ENCODE measurements at places on chromosomes 6 and 20.

DNA sequence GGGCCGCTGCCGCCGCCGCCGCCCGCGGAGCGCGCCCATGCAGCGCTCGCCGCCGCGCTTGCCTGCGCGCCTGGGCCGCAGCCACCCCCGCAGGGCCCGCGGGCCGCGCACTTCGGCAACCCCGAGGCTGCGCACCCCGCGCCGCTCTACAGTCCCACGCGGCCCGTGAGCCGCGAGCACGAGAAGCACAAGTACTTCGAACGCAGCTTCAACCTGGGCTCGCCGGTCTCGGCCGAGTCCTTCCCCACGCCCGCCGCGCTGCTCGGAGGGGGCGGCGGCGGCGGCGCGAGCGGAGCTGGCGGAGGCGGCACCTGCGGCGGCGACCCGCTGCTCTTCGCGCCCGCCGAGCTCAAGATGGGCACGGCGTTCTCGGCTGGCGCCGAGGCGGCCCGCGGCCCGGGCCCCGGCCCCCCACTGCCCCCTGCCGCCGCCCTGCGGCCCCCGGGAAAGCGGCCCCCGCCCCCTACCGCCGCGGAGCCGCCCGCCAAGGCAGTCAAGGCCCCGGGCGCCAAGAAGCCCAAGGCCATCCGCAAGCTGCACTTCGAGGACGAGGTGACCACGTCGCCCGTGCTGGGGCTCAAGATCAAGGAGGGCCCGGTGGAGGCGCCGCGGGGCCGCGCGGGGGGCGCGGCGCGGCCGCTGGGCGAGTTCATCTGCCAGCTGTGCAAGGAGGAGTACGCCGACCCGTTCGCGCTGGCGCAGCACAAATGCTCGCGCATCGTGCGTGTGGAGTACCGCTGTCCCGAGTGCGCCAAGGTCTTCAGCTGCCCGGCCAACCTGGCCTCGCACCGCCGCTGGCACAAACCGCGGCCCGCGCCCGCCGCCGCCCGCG is 730 bp downstream of the INSM1 start:
- no peak for DNase-seq

- no peak for DNase-seq
Observed at GRCh38 chr20:56004007-56004406, 1.3 kb downstream of the CBLN4 start.

DNA sequence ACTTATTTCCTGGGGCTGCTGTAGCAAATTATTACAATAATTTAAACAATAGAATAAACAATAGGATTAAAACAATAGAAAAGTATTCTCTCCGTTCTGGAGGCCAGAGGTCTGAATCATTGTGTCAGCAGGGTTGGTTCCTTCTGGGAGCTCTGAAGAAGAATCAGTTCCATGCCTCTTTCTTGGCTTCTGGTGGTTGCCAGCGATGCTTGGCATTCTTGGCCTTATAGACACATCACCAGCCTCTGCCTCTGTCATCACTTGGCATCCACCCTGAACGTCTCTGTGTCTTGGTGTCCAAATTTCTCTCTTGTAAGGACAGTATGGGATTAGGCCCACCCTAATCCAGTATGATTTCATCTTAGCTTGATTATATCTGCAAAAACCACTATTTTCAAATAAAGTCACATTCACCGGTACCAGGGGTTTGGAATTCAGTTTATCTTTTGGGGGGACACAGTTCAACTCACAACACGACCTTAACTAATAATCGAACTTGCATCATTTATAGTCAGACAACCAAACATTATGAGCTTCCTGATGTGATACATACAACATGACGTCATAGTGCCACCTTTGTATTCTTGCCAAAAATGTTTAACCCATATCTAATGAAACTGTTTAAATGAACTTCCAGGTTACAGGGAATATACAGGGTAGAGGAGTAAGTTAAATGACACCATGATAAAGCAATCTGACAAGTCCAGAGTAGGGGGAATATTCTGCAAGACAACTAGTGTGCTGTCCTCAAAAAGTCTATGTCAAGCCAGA is 84.7 kb upstream of the RNF24 start:
- DNase-seq = no peak

DNA sequence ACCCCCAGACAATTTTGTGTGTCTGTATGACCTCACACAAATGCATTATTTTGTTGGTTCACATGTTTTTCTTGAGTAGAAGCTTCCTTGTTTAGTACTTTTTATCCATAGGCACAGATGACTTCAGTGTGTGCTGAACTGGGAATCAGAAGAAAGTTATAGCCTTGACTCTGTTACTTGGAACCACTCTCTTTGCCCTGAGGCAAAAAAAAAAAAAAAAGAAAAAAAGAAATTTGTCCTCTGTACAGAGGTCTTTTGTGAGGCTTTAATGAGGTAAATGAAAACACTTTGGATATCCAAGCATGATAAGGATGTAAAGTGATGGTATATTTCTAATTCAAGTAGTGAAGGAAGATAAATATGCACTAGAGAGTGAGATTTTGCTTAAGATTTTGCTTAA is 51.9 kb downstream of the TRMT11 start:
- DNase-seq = no peak

GRCh38 chr6:88171312-88171711 is 5.2 kb upstream of the CNR1 start:
- DNase-seq = no peak

Data from pulmonary artery endothelial cell (primary cell).